ENCODE measurements at places on chromosomes 1 and 21.

DNA sequence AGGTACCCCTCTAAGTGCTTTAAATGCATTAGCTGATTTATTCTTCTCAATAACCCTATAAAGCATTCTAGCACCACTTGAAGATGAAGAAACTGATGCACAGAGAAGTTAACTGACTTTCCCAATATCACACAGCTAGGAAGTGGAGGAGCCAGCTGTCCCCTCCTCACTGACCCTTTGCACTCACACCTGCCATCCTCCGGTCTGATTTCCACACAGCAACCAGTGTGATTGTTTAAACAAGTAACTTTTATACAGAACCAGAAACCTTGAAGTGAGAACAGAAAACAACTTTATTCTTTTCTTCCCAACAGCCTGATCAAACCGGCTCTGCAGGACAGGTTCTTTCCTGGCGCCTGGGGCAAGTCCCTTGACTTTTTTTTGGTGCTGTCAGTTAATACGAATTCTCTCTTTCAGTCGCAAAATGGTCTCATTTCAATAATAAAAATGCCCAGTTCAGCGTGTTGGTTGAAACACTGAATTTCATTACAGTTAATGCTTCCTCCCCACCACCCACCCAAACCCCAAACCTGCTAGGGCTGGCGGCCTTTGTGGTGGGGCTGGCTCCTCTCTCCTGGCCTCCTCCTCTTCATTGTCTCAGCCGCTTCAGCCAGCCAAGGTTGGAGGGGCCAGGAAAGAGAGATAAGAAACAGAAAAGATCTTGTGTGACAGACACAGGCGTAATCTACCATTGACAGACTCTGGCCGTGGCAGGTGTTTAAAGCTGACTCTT is 26.4 kb upstream of the EEIG2 start:
- peak; percentile 3 for DNase-seq

- peak; percentile 10 for DNase-seq
Observed at GRCh38 chr1:225426395-225427234, 1.2 kb downstream of the LBR start.

DNA sequence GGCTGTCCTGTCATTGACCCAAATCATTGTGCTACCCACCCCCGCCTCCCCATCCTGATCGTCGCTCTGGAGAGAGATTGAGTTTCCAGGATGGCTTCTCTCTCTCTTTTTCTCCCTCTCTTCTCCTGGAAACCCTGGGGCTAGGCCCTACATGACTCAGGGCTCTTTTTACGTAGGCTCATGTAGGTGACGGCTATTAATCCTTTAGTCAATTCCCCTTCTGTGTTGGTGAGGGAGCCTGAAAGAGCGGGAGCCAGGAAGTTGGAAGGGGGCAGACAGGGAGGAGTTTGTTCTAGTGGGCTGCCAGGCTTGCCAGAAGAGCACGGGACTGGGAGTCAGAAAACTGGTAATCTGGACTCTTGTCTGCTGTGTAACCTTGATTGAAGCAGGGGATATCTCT is 9.7 kb downstream of the ATP2B4 start:
- no peak for DNase-seq

DNA sequence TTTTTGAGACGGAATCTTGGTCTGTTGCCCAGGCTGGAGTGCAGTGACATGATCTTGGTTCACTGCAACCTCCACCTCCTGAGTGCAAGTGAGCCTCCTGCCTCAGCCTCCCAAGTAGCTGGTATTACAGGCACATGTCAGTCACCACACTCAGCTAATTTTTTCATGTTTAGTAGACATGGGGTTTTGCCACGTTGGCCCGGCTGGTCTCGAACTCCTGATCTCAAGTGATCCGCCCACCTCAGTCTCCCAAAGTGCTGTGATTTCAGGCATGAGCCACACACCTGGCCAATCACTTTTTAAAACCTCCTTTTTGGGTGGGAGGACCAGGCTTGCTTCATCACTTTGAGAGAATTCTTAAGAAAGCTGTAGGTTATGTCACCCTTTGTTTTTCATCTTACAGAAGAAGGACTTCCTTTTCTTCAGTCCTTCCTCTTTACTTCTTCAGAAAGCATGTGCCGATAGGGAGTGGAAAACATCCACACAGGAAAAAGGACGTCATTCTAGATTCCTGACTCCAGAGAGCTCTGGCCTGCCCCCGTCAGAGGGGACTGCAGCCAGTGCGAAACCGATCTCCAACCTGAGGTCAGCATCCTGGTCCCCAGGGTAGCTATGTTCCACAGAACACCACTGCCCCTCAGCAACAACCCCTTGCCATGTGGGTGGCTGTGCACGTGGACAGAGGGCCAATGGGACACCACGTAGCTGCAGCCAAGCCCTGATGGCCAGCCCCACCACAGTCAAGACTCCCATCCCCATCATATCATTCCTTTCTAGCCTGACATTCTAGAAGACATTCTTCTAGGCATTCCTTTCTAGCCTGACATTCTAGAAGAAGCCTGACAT is 21.9 kb downstream of the NCF2 start:
- no peak for DNase-seq

DNA sequence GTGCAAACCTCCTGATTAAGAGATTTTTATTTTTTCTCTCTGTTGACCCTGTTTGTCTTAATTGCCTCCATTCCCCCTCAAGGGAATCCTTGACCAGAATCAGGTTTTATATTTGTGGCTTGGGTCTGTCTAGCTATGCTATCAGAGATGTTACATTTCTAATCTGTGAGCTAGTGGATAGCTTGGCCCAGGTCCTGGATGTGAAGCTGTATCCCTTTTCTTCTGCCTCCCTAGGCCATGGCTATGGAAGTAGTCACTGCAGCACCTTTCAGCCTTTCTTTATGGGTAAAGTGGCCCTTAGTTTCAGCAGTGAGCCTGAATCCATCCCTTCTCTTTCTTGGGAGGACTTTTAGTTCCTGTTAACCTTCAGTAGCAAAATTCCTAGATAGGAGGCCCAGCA is 17.0 kb upstream of the ANGEL2 start:
- DNase-seq, result no peak

DNA sequence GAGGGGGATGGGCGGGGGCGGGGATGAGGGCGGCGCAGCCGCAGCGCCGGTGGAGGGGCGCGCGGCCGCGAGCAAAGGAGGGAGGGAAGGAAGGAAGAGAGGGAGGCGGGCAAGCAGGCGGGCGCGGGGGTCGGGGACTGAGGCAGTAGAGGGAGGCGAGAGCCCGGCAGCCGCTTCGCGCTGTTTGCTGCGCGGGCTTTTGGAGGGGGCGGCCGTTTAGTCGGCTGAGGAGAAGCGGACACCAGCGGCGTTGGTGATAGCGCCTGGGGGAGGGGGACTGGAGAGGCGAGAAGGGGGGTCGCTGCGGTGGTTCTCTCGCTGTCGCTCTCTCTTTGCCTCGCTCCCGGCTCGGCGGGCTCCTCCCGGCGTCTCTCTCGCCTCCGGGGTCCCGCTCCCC is at the start of gene HS2ST1:
HS2ST1 (plus strand) TSS at position 35 of the 397 bp plus-strand sequence.
- DNase-seq, result no peak

DNA sequence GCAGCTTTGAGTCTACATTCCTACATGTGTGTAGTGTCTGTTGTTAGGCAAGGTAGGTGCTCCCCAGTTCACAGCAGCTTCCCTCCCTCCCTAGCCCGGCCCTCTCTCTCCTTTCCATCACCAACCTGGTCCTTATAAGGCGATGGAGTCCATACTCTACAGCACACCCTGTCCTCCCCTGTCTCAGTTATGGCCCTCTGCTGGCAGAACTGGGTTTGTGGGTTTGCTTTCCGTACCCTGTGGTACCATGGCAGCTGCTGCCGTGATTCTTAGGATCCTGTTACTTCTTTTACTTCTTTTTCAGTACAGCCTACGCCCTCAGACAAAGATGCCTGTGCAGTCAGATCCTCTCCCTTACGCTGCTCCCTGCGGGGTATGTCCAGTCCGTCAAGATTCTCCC is 31.7 kb downstream of the AK5 start:
- no peak for DNase-seq

- DNase-seq, result no peak
Observed at GRCh38 chr1:42381280-42381673, 685 bp downstream of the RIMKLA start.

DNA sequence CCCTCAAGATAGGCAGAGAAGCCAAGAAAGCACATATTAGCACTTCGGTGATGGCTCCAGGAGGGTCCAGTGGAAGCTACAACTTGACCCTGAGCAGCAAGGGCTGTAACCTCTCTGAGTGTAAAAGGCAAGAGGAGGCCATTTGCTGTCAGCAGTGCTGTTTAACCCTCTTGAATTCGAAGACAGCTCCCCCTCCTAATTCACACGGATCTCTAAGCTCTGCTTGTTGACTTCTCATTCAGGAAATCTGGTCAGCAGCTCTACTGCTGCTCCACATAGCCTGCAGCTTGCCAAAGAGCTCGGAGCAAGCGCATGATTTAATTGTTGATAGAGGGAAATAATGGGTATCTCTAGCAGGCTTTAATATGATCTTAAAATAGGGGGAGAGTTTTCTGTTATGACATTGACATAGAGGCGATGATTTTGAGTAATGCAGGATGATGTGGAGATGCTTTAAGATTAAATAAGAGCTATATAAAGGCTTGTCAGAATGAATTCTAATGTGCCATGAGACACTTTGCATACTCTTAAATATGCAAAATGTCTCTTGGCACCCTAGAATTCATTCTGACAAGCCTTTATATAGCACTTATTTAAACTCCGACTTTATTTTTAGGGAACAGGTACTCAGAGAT is 79.4 kb upstream of the USH2A start:
- DNase-seq, result no peak

- DNase-seq, result no peak
Observed at GRCh38 chr1:97640677-97641076, 280.2 kb downstream of the DPYD start.

GRCh38 chr1:2602311-2602835 is 15.8 kb downstream of the PRXL2B start:
- DNase-seq, result no peak

GRCh38 chr1:26012864-26013263 is 8.7 kb upstream of the EXTL1 start:
- DNase-seq, result no peak

DNA sequence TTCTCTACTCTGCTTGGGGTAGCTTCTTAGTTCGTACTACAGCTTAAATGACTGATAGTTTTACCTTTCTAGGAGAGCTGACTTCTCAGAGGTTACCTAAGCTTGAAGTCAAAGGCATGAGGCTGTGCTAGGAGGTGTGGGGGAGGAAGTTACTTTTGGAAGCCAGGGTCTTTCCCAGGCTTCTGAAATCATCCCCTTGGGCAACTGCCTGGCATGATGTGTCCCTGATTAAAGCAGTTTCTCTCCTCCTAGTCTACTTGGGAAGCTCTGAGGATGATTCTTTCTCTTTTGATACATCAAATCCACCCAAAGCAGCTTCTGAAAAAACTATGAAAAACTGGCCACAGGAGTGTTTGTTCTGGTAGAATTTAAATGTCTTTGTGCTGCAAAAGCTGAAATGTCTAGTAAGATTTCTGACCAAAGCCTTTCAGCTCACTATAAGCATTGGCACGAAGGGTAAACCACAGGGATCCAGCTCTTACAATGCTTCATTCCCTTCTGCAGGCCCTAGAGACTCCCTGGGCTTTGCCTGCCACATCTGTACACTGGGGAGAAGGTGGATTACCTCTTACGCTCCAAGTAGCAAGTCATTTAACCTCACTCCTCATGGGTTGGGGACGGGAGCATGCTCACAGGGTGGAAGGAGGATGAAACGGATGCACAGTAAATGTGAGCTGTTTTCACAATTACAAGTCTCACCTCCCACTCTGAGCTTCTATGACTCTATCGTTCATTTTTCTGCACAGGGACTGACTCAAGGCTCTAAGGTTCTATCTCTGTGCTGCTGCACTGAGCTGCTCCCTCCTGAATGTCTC is 59.6 kb downstream of the RUNX1 start:
- peak; percentile 69 for DNase-seq

DNA sequence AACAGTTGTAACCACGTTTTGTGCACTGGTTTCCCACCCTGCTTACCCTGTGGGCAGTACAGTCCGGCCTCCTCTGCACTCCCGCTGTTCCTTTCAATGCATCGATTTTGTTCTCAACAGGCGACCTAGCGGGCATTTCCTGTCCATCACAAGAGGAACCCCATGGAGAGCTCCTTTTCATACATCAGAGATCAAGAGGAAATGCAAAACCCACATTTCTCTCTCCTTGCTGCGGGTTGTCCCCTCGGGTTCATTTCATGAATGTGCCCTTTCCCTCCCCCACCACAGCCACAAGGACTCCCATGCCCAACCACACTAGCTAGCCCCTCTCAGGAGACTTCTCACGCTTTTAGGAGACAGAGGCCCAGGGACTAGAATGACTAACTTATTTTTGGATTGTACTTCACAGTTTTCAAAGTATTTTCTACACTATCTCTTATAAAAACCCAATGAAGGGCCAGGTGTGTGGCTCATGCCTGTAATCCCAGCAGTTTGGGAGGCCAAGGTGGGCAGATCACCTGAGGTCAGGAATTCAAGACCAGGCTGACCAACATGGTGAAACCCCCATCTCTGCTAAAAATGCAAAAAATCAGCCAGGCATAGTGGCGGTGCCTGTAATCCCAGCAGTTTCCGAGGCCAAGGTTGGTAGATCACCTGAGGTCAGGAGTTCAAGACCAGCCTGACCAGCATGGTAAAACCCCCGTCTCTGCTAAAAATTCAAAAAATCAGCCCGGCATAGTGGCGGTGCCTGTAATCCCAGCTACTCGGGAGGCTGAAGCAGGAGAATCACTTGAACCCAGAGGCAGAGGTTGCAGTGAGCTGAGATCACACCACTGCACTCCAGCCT is 18.4 kb downstream of the ATP1A4 start:
- DNase-seq, result no peak

GRCh38 chr1:23343221-23344110 is 618 bp downstream of the HNRNPR start:
- peak; percentile 65 for DNase-seq

DNA sequence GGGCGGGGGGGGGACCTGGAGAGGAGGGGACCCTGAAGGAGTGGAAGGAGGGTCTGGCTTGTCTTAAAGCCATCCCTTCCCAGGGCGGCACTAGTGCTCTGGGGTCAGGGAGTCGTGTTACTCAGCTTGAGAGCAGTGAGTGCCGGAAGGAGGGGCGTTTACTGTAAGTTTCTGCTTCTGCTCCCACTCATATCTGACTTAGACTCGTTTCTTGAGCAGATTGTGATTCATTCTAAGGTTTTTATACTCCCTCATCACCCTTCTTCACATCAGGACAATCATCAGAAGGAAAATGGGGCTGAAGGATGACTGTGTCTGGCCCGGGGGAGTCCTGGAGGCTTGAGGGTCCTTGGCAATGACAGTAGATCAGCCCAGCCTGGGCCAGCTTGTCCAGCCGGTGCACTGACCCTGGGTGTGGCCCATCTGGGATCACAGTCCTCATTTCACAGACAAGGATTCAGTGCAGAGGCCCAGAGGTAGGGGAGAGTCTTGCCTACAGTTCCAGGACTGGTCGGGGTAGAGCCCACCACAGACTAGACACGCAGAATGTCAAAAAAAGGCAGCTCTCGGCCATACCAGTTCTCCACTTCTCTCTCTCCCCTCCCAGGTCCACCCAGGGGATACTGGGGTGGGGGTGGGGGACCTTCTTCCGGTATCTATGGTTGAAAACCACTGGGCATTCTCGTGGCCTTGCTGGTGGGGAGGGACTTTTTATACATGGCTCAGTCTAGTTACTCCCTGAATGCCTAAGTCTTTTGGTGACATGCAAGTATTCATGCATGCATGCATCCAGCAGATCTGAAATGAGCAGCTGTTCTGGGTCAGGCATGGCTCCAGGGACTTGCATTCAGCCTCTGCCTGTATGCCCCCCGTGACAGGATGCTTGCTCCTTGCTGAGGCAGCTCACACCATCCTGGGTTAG is 5.1 kb downstream of the TNFRSF8 start:
- DNase-seq, result peak; percentile 74
